ENCODE measurements at places on chromosomes 5 and 9. TPM values are rescaled to one million over a fixed set of nuclear protein-coding genes. Genes with fewer than 3 reads are reported as not detected.

The ANGPTL2 gene
- polyA plus RNA-seq = 0.10 TPM

The FYB1 gene
- polyA plus RNA-seq = not detected

The SLC36A3 gene
- polyA plus RNA-seq = not detected

The F2RL1 gene
- polyA plus RNA-seq = 0.12 TPM

The WNT8A gene
- polyA plus RNA-seq = 0.26 TPM

The ENHO gene
- 172 TPM for polyA plus RNA-seq

The SPRY4 gene
- 0.12 TPM for polyA plus RNA-seq

The SOHLH1 gene
- polyA plus RNA-seq = not detected

The RRAGA gene
- 89.8 TPM for polyA plus RNA-seq

The COL23A1 gene
- polyA plus RNA-seq = 0.12 TPM

The FOXD4L5 gene
- polyA plus RNA-seq = 0.06 TPM

The CARTPT gene
- polyA plus RNA-seq = not detected

Measured in neural cell (in vitro differentiated cells).